Mesenchymal stem cell (in vitro differentiated cells and primary cell): ENCODE measurements at places on chromosomes 3 and 15.

DNA sequence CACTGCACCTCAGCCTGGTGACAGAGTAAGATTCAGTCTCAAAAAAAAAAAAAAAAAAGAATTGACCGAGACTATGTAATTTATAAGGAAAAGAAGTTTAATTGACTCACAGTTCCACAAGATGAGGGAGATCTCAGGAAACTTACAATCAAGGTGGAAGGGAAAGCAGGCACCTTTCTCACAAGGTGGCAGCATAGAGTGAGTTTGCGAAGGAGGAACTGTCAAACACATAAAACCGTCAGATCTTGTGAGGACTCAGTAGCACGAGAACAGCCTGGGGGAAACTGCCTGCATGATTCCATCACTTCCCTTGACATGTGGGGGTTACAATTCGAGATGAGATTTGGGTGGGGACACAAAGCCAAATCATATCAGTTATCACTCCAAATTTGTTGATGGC is 380.9 kb downstream of the EDEM1 start:
- no peak overlapping the region for H3K4me3 ChIP-seq
- no peaks in the 10 kb centered on the region for H3K4me1 ChIP-seq
- no peak for DNase-seq
- no peak overlapping the region for H3K27ac ChIP-seq
- no peaks in the 10 kb centered on the region for H3K27me3 ChIP-seq

- peak; percentile 51 for DNase-seq
- no peak overlapping the region for H3K4me3 ChIP-seq
- H3K36me3 ChIP-seq = no peaks in the 10 kb centered on the region
- H3K4me1 ChIP-seq = peaks cover 4% of the 10 kb centered on the region
- H3K27ac ChIP-seq = no peak overlapping the region
Measured at GRCh38 chr3:14246414-14246813, 67.8 kb downstream of the LSM3 start.

- no peaks in the 10 kb centered on the region for H3K36me3 ChIP-seq
- H3K27me3 ChIP-seq = no peaks in the 10 kb centered on the region
- no peaks in the 10 kb centered on the region for H3K4me1 ChIP-seq
- no peak for DNase-seq
- H3K4me3 ChIP-seq = no peak overlapping the region
Measured at GRCh38 chr3:120854908-120855526, 53.0 kb upstream of the STXBP5L start.

DNA sequence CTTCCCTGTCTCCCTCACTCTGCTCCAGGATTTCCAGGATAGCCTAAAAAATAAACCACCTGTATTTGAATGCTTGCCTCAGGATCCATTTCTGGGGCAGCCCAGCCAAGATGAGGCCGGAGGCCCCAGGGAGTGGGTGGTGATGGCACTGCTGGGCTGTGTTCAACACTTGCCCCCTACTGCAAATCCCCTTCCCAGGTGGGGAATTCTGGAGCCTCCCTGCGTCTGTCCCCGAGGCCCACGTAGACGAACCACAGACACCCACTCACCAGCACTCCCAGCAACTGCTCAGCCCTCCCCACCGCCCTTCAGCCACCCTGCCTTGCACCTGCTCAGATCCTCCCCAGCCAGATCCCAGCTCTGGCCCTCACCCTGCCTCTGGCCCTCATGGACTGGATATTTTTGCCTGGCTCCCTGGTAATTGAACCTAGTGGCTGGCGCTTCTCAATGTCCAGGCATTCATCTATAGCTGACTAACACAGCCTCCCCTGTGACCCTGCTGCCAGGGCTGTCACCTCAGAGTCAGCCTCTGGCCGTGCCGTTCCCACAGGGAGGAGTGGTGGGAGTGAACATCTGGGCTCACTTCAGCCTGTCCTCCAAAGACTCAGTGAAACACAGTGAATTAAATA is 17.1 kb upstream of the EPB42 start:
- H3K27me3 ChIP-seq = peaks cover 19% of the 10 kb centered on the region
- H3K4me1 ChIP-seq = peaks cover 8% of the 10 kb centered on the region
- H3K36me3 ChIP-seq = no peaks in the 10 kb centered on the region
- no peak overlapping the region for H3K4me3 ChIP-seq
- no peak for DNase-seq

DNA sequence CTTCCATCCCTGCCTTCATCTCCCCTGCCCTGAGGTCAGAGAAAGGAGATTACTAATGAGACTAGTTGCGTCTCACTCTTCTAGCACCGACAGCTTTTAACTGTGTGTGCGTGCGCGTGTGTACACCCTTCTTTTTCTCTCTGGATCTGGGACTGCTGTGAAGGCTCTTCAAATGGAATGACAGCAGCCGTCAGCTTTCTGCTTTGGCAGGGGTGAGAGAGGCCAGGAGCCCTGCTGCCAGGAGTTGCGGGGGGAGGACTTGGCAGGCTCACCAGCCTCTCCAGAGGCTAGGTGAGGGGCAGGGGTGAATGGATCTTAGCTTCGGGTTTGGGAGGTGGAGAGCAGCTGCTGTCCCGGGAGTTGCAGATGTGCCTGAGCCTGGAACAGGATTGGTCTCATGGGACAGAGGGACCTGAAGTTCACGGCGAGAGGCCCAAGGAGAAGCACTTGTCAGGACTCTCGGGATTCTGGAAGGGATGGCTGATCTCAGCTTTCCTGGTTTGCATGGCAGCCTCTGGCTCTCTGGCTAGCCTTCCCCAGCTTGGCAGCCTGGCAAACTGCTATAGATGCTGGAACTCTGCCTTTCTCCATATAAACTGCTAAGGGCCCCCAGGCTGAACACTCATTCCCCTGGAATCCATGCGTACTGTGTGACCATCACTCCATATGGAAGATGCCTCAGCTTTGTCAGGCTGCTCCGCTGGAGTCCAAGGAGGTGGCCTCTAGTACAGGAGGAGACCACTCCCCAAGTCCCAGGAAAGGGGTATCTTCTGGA is 16.6 kb downstream of the TEX264 start:
- H3K4me3 ChIP-seq = no peak overlapping the region
- H3K27me3 ChIP-seq = no peaks in the 10 kb centered on the region
- peaks cover 77% of the 10 kb centered on the region for H3K36me3 ChIP-seq
- H3K27ac ChIP-seq = no peak overlapping the region
- peak; percentile 53 for DNase-seq

DNA sequence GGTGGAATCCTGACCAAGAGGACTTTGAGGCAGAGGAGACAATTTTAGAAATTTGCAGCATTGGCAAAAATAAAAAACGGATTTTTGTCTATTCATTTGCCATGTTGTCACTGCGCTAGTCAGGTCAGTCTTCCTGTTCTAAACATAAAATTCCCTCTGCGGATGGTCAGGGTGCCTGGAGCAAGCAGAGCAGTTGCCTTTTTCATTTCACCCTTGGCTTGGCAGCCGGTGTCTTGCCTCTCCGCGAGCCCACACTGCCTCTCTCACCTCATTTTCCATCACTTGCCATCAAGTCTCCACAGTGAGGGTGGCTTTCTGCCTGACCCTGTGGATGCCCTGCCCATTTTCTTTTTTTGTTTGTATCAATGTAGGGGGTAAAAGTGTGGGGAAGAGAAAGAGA is 396.1 kb downstream of the LRTM1 start:
- H3K27me3 ChIP-seq = no peaks in the 10 kb centered on the region
- H3K27ac ChIP-seq = no peak overlapping the region
- H3K4me1 ChIP-seq = no peaks in the 10 kb centered on the region
- H3K4me3 ChIP-seq = no peak overlapping the region

GRCh38 chr15:45529613-45530012 is 7.1 kb upstream of the SLC30A4 start:
- H3K27me3 ChIP-seq = no peaks in the 10 kb centered on the region
- no peaks in the 10 kb centered on the region for H3K36me3 ChIP-seq
- no peak overlapping the region for H3K4me3 ChIP-seq
- DNase-seq = no peak
- H3K27ac ChIP-seq = no peak overlapping the region

DNA sequence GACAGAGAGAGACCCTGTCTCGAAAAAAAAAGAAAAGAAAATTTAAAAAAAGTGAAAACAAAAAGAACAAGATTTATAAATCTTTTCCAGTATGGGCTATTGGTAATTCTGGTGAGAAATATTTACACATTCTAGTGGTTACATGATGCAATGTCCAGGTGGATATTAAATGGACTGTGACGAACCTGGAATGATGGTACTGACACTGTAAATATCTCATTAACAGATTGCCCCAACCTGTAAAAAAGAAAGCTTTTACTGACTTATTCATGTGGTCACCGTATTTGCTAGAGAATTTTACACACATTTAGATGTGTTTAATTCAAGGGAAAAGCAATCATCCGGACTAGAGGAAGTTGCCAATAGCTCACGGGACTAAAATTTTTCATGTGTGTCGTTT is 162.1 kb upstream of the LRIG1 start:
- H3K27ac ChIP-seq = no peak overlapping the region
- no peaks in the 10 kb centered on the region for H3K36me3 ChIP-seq
- no peaks in the 10 kb centered on the region for H3K27me3 ChIP-seq

DNA sequence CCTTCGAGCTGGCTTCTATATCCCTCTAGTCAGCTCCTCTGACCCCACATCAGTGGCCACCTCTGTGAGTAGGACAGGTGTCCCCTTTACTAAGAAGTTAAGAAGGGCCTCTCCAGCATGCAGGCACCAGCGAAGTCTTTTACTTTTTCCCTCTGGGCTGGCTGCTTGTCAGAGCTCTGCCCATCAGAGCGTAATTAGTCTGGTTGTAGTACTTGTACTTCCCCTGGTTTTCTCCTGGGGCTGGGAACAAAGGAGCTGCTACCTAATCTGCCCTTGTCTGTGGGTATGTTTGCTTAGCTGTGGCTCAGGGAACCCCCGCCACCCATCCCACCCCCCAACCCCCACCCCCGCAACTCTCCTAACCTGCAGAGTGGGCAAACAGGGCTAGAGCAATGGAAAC is 27.4 kb upstream of the ALPK3 start:
- H3K36me3 ChIP-seq = peaks cover 30% of the 10 kb centered on the region
- DNase-seq = no peak
- H3K4me1 ChIP-seq = peaks cover 2% of the 10 kb centered on the region
- H3K27me3 ChIP-seq = no peaks in the 10 kb centered on the region
- no peak overlapping the region for H3K4me3 ChIP-seq

GRCh38 chr15:74399100-74399499 is 31.7 kb upstream of the CYP11A1 start:
- peaks cover 5% of the 10 kb centered on the region for H3K36me3 ChIP-seq
- peaks cover 69% of the 10 kb centered on the region for H3K4me1 ChIP-seq
- no peak for DNase-seq
- H3K27me3 ChIP-seq = no peaks in the 10 kb centered on the region
- no peak overlapping the region for H3K4me3 ChIP-seq

GRCh38 chr3:14582045-14582410 is 41.9 kb upstream of the GRIP2 start:
- no peak for DNase-seq
- no peak overlapping the region for H3K4me3 ChIP-seq
- H3K4me1 ChIP-seq = no peaks in the 10 kb centered on the region
- no peak overlapping the region for H3K27ac ChIP-seq
- peaks cover 78% of the 10 kb centered on the region for H3K27me3 ChIP-seq
- H3K36me3 ChIP-seq = no peaks in the 10 kb centered on the region

GRCh38 chr15:73912030-73912596 is 14.1 kb upstream of the LOXL1 start:
- H3K27me3 ChIP-seq = no peaks in the 10 kb centered on the region
- H3K4me3 ChIP-seq = no peak overlapping the region
- no peak for DNase-seq
- no peak overlapping the region for H3K27ac ChIP-seq
- H3K36me3 ChIP-seq = peaks cover 15% of the 10 kb centered on the region
- H3K4me1 ChIP-seq = peaks cover 4% of the 10 kb centered on the region

- no peak for DNase-seq
- H3K4me1 ChIP-seq = peaks cover 3% of the 10 kb centered on the region
- peaks cover 71% of the 10 kb centered on the region for H3K27me3 ChIP-seq
- no peak overlapping the region for H3K27ac ChIP-seq
- no peak overlapping the region for H3K4me3 ChIP-seq
Measured at GRCh38 chr3:126406389-126407296, 11.9 kb downstream of the CFAP100 start.

DNA sequence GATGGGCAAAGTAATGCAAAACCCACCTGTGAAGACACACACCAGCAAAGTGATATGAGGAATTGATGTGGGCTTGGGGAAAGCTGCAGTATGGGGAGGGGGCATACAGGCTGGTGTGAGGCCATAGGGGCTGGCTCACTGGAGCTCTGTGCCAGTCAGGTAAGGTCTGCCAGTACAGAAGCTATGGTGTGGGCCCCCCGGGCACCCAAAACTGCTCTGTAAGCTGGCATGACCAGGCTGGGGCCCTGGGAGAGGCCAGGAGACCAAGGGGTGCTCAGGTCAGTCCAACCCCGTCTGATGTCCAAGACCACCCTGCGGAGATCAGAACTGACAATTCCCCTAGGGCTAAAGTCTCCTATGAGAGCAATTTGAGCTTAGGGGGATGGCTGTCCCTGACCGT is 163.1 kb downstream of the KCNMB2 start:
- no peaks in the 10 kb centered on the region for H3K4me1 ChIP-seq
- H3K27ac ChIP-seq = no peak overlapping the region
- no peak for DNase-seq
- H3K27me3 ChIP-seq = no peaks in the 10 kb centered on the region
- H3K36me3 ChIP-seq = no peaks in the 10 kb centered on the region
- no peak overlapping the region for H3K4me3 ChIP-seq

- no peak for DNase-seq
- no peaks in the 10 kb centered on the region for H3K36me3 ChIP-seq
- H3K4me3 ChIP-seq = no peak overlapping the region
- no peaks in the 10 kb centered on the region for H3K27me3 ChIP-seq
- H3K27ac ChIP-seq = no peak overlapping the region
- no peaks in the 10 kb centered on the region for H3K4me1 ChIP-seq
Measured at GRCh38 chr3:6248528-6248927, 612.4 kb upstream of the GRM7 start.

DNA sequence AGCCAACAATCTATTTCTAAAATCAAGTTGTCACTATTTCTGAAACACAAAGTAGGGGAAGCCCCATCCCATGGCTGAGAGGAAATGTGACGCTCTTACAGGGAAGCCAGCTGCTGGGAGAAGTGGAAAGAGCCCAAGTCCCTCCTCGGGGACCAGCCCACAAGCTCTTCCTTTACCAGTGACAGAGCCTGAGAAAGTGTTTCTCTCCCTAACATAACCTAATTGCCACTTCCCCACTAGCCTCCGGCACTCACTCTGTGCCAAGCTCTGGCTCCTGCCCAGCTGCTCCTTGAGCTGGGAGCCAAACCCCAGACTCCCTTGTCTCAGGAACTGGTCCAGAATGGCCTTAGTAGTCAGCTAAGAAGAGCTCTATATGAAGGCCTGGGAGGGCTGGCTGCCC is 42.9 kb downstream of the TNFAIP8L3 start:
- peaks cover 28% of the 10 kb centered on the region for H3K27me3 ChIP-seq
- H3K4me1 ChIP-seq = peaks cover 7% of the 10 kb centered on the region
- DNase-seq = no peak
- H3K27ac ChIP-seq = no peak overlapping the region

- peaks cover 2% of the 10 kb centered on the region for H3K4me1 ChIP-seq
- no peaks in the 10 kb centered on the region for H3K27me3 ChIP-seq
- H3K36me3 ChIP-seq = no peaks in the 10 kb centered on the region
- H3K27ac ChIP-seq = no peak overlapping the region
- H3K4me3 ChIP-seq = no peak overlapping the region
Measured at GRCh38 chr3:134838599-134838998, 43.5 kb downstream of the EPHB1 start.

- peaks cover 1% of the 10 kb centered on the region for H3K4me1 ChIP-seq
- no peak overlapping the region for H3K4me3 ChIP-seq
- H3K27me3 ChIP-seq = no peaks in the 10 kb centered on the region
- peak; percentile 97 for DNase-seq
- no peaks in the 10 kb centered on the region for H3K36me3 ChIP-seq
Measured at GRCh38 chr15:62119227-62119864, 45.7 kb downstream of the C2CD4B start.
